DMS79 treated with DMSO at 0.1 percent for 48 hours (cell line): ENCODE measurements at places on chromosomes 3 and 15.
A peak's percentile ranks its signal among the peaks of the same experiment; 100 is the strongest.

DNA sequence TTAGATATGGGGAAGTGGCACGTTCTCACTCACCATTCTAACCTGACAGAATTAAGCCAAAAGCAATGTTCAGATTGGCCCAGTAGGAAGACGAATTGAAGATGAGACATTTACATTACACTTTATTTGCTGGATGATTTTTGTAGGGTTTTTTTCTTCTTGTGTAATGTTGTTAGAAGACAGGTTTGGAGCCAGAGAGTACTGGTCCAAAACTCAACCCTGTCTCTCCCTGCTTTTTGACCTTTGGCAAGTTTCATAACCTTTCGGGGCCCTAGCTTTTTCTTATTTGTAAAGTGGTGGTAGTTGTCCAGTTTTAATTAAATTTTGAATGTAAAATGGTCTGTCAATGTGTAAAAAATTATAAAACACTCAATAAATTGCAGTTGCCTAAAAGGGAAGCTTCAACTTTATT, 29.5 kb downstream of the PDE8A start:
- DNase-seq, result no peak

- DNase-seq, result no peak
These were observed 96.3 kb downstream of the NUP210 start for GRCh38 chr3:13323822-13324221.

GRCh38 chr3:33991673-33992072, 193.2 kb downstream of the PDCD6IP start:
- no peak for DNase-seq

- no peak for DNase-seq
These were observed 26.3 kb downstream of the NGRN start for GRCh38 chr15:90291679-90292356.

DNA sequence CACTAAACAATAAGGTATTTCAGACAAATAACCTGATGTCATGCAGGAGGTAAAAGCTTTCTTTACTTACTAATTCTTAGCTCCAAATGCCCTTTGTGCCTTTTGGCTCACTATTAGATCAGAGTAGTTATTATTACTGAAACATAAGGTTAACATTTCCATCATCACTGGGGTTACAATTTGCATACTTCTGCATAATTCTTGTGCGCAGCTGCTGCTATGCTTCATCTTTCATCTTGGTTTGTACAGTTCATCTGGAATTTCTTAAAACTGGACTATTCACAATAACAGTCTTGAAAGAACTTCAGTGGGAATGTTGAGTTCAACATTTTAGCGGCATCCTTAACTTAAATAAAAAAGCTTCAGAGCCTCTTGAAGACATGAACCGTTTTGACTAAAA, 383.2 kb upstream of the ADAMTS9 start:
- no peak for DNase-seq

DNA sequence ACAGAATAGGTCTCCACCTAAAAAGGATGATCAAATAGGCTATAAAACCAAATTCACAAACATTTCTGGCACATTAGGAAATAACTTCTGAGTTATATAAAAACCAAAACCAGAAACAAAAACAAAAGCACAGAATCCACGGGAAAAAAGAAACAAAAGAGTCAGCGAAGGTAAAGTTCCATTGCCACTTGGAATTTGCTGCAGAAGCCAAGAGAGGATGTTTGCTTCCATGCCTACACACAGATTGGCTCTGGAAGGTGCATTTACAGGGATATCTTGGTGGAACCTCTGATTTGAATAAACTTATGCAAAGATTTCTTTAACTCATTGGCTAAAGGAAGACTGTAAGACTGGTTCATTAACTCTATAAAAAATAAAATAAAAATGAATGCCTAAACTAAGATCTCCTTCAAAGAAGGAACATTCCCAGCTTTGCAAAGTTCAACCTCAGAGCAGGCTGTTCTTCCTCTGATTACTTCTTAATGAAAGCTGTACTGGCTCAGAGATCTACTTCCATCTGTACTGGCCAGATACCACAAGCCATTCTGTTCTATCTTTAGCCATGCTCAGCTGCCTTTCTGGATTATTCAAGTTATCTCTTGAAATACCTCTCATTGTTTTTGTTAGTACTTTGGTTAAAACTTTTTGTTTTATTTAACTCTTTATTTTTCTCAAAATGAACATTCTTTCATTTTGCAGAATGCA, 537.5 kb upstream of the CCDC54 start:
- DNase-seq, result no peak

DNA sequence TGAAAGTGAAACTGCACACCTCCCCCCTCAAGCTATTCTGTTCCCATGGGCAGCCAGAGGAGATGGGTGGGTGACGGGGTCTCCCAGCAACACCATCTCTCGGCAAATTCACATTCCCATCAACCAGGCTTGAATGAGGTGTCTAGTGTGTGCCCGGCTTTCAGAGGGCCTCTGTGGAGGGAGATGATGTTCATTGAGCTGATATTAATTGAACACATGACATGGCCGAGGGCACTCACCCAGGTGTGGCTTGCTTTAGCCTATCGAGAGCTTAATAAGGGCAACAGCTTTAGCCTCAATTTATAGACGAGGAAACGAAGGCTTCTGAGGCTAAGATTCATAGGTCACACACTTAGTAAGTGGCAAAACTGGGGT, 288.0 kb downstream of the UACA start:
- DNase-seq, result peak; percentile 46

DNA sequence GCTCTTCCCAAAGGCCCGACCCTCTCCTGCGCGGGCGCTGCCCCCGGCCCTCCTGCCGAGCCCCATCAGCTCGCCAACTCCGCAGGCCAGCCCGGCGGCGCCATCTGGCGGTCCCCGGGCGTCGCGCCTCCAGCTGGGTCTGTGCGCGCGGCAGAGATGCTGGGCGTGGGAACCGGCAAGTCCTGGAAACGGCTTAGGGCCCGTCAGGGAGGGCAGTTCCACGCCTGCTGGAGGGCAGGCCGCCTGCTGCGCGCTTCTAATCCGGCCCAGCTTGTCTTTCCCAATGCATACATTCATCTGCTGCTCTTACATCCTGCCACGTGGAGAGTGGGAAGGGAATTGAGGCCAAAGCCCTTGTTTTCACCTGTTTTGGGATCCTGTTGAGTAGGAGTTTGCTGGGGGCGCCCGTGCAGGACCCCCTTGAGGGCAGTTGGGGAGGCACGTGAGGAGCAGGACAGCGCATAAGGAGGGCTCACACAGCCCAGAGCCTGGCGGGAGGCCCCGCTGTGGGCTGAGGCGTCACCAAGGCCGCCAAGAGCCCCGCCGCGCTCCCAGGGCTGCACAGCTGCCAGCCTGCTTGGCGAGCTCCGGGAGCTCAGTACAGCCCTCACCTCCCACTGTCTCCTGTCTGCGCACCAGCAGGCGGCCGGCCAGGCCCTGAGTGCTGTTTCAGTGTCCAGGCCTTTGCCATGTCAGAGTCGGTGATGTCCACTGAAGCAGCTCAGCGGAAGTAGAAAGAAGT, 165.6 kb downstream of the NSMCE3 start:
- no peak for DNase-seq

DNA sequence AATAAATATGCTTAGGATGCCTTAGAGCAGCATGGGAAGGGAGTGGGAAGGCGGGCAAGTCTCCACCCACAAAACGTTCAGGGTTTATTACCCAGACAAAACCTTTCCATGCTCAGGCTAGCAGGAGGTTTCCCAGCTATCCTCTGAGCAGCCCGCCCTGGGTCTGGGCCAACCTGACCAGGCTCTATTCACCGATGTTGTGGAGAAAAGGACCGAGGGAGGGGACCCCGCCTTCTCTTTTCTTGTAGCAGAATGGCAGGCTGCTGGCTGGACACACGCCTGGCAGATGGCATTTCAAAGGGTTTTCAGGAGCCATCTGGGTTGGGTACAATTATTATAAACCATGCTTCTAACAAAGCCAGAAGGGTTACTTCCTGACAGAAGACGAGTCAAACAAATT, 540.9 kb downstream of the MAGI1 start:
- DNase-seq, result no peak

DNA sequence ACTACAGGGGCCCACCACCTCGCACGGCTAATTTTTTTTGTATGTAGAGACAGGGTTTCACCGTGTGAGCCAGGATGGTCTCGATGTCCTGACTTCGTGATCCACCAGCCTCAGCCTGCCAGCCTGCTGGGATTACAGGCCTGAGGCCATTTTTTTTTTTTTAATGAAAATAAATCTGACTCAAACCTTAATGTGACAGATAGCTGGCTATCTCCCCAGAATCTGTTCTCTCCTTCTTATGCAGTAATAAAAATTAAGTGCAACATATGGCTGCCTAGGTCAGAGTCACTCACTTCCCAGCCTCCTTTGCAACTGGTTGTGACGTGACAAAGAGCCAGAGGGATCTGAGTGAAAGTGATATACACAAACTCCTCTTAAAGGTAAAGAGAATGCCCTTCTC, 53.0 kb downstream of the ZNF148 start:
- DNase-seq, result no peak

DNA sequence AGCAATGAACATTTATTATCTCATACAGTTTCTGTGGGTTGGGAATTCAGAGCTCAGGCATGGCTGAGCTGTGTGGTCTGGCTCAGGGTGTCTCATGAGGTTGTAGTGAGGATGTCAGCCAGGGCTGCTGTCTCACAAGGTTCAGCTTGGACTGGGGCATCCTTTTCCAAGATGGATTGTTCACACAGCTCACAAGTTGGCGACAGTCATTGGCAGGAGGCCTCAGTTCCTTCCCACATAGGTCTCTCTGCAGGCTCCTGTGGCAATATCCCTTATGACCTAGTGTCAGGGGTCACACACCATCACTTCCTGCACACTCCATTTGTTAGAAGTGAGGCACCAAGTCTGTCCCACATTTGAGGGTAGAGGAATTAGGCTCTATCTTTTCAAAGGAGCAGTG, 56.0 kb downstream of the RPLP1 start:
- DNase-seq, result no peak

- DNase-seq, result no peak
These were observed 3.0 kb downstream of the DUT start for GRCh38 chr15:48334260-48334659.

- no peak for DNase-seq
These were observed 35.3 kb downstream of the CAPN7 start for GRCh38 chr3:15241341-15241740.

GRCh38 chr3:56323986-56324420, 144.3 kb downstream of the ERC2 start:
- no peak for DNase-seq

DNA sequence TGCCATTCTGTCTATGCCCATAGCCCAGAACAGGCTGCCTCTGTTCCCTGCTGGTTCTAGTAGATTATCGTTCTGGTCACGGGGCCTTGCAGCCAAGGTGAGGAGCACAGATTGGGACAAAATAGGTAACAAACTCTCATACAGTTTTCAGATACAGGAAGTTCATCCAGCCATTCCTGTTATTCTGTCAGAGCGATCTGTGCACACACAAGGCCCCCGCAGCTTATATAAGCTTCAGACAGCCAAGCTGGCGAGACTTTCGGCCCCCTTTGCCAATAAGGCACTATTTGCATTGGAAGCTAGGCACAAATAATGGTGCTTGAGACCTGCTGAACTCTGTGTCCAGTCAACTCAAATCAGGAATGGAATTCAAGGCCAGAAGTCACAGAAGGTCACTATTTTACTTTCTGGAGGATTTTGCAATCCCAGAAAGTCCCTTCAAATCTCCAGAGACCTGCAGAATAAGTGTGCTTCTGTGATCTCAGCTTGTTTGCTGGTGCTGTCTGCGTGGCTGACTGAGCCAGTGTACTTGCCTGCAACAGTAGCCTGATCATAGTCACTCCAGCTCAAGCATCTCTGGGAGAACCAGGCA, 69.4 kb downstream of the BFSP2 start:
- no peak for DNase-seq

DNA sequence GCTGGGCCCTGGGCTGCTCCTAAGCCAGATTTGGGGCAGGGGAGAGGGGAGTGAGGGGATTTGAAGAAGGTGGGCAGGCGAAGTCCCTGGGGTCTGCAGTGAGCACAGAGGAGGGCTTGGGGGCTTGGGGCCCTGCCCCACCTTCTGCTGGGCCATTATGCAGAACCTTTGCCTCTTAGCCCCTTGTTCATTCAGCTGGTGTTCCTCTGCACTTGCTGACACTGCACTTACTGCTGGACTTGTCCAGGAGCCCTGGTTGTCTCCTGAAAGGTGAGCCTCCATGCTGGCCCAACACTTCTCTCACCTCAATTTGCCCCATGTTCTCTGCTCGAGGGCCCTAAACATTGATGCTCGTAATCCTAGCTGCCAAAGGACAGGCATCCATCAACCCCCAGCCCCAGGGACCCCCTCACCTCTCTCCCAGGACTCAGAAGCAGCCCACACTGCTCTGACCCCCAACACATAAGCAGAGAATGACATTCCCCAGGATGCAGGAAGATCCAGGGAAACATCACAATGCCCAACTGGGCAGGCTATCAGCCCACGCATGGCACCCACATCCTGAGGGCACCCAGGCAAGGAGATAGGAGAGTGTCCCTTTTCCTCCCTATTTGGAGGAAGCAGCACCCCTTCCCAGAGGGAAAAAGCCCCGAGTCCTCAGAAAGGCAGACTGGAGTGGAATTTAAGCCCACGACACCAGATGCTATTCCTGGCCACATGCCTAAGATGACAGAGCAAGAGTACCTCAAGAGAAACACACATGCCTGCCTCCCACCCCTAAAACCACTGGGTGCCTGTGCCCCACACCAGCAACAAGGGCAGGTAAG, 76.8 kb downstream of the ADCY5 start:
- no peak for DNase-seq

GRCh38 chr15:62069551-62069950, 2.8 kb downstream of the C2CD4A start:
- no peak for DNase-seq

GRCh38 chr15:67403428-67404154, 117.3 kb upstream of the C15orf61 start:
- peak; percentile 8 for DNase-seq

- no peak for DNase-seq
These were observed 301.9 kb downstream of the RAP2B start for GRCh38 chr3:153463895-153464294.

DNA sequence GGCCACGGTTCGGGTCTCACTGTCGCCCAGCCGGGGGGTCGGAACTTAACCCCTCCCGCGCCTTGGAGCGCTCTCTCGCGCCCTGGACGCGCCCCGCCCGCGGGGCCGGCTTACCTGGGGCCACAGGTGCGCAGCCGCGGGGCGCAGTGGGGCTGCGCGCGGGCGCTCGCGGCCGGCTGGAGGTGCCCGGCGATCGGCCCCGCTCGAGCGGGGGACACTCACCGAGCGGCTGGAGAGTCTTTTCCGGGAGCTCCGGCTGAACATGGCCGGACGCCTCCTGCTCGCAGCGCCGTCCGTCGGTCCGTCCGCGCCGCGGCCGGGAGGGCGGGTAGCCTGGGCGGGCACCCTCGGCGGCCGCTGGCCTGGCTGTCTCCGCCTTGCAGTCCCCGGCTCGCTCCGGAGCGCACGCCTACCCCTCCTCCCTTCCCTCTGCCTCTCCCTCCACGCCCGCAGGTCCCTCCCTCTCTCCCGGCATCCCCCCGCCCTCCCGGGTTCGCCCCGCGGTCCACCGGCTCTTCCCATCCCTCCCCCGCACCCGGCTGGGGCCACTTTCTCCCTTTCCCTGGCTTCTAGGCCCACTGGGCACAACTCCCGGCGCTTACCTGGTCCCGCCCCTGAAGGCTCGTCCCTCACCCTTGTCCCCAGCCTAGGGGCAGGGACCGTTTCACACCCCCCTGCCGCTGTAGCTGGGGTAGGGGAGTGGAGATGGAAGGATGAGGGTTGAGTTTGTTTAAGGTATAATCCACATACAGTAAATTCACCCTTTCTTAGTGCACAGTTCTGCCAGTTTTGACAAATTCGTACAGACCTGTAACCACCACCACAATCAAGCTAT, 220.1 kb upstream of the PRICKLE2 start:
- DNase-seq, result peak; percentile 5
